Osteoblast (primary cell): ENCODE measurements at places on chromosomes 3 and 15.

DNA sequence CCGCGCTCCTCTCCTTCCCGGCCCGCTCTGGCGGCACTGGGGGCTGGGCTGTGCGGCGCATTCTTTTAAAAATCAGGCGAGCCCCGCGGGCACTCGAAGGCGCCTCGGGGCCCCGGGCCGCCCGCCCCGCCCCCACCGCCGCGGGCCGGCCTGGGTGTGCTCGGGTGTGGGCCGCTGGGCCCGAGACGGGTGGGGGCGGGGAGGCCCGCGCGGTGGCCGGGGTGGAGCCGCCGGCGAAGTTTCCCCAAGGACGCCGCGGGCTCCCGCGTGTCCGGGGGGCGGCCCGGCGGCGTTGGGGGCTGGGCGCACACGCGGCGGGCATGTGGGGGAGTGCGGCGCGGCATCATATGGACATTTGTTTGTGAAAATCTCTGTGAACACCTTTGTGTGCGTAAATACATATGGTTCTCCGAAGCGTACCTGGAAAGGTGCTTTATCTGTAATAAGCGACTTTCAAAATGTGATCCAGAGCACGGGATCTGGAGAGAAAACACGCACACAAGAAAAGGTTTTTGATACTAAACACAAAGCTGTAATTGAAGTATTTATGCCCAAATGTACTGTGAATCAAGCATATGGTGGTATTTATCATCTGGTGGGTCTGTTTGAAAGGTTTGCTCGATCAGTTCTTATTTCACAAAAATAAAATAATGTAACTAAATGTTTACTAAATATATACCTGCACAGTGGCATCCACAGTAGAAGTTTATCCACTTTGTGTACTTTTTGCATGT, 612 bp upstream of the TBL1XR1 start:
- DNase-seq, result peak; percentile 99

DNA sequence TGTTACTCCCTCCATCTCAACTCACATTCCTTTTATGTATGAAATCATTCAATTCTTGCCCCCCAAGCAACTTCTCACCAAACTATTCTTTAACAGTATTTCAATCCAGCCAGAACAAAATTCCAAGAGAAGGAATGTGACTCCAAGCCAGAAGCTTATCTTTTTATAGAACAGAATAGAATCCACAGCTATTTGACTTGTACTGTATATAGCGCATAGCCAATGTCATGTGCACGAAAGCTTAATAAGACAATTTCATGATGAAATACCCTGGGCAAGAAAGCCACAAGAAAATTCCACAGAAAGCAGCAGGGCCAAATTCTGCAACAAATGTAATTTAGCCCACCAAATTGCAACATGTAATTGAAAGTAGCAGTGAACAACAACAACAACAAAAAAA, 127.6 kb upstream of the UBE2E2 start:
- peak; percentile 73 for DNase-seq

- DNase-seq, result no peak
These were observed 138.0 kb upstream of the SMAD3 start for GRCh38 chr15:66927201-66928077.

- DNase-seq, result no peak
These were observed 8.6 kb downstream of the NDUFB4 start for GRCh38 chr3:120604784-120605183.

GRCh38 chr15:99729920-99730319, 3.3 kb downstream of the LYSMD4 start:
- peak; percentile 80 for DNase-seq
